Nephron progenitor cell (in vitro differentiated cells): ENCODE measurements at places on chromosomes 3 and 15.

DNA sequence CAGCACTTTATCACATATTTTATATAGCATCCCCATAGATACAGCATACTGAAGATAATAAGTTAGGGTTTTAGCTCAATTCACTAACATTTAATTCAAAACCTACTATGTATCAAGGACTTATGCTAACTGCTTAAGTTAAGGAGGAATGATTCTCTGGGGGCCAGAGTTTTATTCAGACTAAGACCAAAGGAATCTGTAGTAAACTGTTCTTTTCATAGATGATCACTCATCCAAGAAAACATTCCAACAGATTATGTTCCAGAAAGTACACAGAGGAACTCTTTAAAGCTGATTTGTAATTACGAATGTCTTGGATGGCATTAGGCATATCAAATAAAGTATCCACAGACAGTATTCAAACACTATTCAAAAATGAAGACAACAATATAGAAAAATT lies 226.4 kb downstream of the SCAPER start:
- DNase-seq: no peak

DNA sequence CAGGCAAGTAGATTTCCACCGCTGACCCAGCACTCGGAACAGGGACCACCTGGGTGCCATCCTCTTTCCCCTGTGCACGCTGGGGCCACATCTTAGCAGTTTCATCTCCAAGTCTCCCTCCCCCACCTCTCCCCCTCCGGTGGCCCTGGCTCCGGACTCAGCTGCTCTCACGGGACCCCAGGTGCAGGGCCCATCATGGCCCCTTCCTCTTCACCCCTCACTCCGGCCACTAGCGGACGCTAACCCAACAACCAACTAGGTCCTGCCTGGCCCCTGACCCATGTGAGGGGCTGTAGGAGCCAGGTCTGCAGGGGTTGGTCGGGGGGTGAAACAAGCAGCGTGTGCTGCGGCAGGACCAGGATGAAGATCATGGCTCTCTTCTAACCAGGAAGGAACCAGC lies 31.3 kb upstream of the IQSEC1 start:
- DNase-seq: no peak

DNA sequence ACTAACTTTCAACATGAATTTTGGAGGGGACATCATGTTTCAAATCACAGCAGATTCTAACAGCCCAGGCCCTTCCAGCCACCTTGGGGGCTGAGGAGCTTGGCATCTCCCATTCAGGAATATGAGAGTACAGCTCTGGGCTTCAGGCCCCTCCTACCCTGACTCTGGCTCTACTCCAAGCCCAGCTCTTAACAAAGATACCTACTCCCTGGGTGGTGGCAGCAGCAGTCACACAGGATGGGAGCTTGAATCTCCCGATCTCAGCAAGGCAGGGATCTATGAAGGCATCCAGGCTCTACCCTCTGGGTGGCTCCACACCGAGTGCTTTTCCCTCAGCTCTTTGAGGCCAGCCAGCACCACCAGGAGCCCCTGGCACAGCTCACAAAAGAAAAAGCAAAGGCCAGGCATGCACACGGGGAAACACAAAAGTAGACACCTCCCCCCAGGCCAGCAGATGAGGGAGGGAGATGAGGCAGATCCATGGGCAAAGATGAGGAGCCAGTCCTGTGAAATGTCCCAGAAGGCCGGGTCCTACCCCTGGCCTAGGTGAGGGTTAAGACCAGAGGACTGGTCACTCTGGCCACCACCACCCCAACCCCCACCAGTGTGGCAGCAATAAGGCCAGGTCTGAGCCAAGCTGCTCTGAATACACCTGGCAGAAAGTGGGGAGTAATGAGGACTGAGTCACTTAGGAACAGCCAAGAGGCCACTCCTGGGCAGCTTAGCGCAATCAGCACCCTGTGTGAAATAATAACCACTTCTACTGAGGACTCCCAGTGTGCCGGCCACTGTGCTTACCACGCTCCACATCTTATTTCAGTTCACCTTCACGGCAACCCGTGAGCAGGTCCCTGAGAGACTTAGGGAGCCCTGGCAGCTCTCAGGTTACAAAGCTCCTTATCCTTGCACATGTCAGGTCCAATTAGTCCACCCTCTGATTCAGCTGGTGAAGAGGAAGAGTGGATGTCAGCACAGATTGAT lies 24.3 kb downstream of the PLA2G4F start:
- no peak for DNase-seq

GRCh38 chr15:89075846-89076245 lies 12.4 kb upstream of the ABHD2 start:
- DNase-seq: no peak

- DNase-seq: no peak
Observed at GRCh38 chr15:72220687-72221086, 10.3 kb downstream of the PKM start.

- no peak for DNase-seq
Observed at GRCh38 chr3:9169956-9170850, 79.2 kb downstream of the SRGAP3 start.

- DNase-seq: peak; percentile 31
Observed at GRCh38 chr15:70014860-70015490, 82.7 kb downstream of the TLE3 start.

DNA sequence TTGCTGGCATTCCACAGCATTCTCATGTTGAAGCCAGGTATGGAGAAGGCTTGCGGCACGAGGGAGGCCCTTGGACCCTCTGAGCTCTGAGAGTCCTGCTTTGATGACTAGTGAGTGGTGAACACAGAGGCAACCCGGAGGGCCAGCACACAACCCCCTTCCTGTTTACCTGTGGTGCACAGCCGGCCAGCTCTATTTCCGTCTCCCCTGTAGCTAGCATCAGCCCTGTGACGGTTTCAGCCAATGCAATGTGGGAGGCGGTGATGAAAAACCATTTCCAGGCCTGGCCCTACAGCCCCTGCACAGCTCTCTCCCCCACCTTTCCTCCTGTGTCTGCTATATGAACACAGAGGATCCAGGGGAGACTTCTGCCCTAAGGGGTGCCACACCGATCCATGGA lies 76.8 kb upstream of the KLHL25 start:
- DNase-seq: no peak

DNA sequence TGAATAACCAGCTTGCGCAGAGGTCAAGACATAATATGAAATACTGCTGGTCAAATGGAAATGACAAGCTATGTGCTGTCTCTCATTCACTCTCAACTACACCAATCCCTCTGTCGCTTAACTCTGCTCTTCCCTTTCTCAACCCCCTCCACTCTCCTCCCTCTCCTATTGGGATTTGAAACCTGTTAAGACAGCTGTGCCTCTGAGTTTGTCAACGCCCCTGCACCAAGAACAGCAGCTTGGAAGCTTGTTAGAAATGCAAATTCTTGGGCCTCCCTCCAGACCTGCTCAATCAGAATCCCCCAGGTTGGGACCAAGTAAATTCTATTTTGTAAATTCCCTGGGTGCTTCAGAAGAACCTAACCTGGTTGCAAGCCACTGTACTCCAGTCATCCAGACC lies 149.7 kb upstream of the ATP2B2 start:
- DNase-seq: no peak

DNA sequence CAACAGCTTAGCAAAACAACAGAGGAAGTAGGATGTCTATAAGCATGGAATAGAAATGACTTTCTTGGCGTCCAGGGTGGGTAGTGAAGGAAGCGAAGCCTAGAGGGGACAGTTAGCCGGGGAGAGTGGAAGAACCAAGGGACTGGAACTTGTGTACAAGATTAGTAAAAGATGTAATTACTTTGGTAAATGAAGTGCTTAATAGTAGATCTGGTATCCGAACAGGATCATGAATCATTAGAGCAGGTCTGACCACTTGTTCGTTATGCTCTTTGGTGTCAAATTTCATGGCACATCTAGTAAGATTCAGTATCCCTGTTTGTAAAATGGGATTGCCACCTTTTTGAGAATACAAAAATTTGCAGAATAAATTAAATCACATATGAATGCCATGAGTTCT lies 112.5 kb upstream of the MLF1 start:
- DNase-seq: no peak

DNA sequence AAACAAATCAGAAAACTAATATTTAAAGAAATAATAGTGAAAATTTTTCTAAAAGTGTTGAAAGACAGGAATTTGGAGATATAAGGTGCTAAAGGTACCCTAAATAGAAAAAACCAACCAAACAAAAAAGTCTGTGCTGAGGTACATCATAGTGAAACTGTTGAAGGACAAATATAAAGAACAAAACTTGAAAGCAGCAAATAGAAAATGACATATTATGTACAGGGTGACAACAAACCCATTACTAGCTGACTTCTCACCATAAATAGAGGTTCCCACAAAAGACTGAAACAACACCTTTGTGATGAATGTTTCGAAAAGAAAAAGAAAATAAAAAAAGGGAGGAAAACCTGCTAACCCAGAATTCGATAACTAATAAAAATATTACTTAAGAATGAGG lies 502.5 kb upstream of the NECTIN3 start:
- DNase-seq: no peak

GRCh38 chr3:188092648-188093047 lies 61.3 kb upstream of the LPP start:
- no peak for DNase-seq

GRCh38 chr3:100810671-100811070 lies 101.4 kb downstream of the TFG start:
- no peak for DNase-seq

DNA sequence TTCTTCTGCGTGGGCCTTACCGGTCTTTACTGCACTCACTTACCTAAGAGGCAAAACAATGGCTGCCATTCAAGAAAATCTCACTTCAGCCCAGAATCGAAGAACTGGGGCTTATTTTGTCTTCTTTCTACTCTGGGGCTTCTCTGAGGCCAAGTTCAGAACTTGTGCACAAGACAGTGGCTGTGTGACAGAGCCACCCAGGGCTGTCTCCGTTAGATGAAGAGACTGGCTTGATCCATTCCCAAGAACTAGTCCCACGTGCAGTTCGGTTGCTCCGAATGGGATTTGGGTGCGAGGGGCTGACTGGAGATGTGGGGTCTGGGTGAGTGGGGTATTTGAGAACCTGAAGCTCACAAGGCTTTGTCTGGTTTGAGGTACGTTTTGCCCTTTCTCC lies 795 bp upstream of the TCF12 start:
- DNase-seq: no peak

GRCh38 chr3:171379281-171379680 lies 80.9 kb downstream of the TNIK start:
- no peak for DNase-seq

GRCh38 chr3:39178553-39178952 lies 13.8 kb downstream of the XIRP1 start:
- DNase-seq: no peak

GRCh38 chr15:86624261-86625036 lies 544.8 kb downstream of the AGBL1 start:
- peak; percentile 53 for DNase-seq

DNA sequence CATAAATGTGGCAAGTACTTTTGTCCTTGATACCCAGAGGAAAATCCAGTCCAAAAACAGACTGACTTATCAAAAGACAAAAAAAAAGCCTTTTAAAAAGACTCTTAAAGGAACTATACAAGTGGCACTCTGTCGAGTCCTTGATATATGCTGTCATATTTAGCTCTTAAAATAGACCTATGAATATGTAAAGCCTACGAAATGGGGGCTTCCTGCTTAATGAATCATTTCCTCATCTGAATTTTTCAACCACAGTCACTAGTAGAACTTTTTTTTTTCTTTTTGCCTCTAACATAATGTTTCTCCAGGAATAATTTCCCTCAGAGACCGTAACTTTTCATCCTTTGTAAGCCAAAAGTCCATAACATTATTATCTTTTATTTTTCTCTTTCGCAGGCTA lies 95.8 kb downstream of the P3H2 start:
- no peak for DNase-seq

GRCh38 chr3:146640361-146640760 lies 35.2 kb upstream of the PLSCR5 start:
- DNase-seq: no peak

DNA sequence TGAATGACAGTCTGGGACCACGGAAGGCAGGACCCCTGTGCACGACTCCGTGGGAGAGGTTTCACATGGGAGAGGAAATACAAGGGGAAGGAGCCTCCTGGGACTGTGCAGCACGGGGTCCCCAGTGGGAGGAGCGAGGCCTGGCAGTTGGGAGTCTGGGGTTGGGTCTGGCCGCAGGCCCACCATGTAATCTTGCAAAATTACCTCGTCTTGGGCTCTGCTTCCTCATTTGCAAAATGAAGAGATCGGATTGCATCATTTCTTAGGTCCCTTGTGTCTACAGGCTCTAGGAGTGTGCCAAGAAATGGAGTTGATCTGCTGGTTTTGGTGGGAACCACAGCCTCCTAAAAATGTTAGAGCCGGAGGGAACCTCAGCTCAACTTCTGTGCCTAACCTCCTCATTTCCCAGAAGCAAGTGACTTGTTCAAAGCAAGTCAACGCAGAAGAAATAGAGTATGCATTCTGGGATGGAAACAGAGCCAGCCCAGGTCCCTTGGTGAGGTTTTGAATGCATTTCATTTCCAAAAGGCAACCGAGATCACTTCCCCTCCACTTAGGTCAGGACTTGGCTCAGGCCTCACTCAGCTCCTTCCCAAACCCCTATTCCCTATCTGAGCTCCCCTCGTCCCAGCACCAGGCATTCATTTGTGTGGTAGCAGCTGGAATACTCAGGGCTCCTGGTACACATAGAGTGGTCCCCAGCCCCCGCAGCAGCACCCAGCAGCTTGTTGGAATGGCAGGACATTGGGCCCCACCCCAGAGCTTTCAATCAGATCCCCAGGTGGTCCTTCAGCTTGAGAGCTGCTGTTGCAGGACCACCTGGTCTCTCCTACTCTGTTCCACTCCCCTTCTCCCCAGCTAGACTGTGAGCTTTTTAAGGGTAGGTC lies 267.7 kb downstream of the XXYLT1 start:
- no peak for DNase-seq

DNA sequence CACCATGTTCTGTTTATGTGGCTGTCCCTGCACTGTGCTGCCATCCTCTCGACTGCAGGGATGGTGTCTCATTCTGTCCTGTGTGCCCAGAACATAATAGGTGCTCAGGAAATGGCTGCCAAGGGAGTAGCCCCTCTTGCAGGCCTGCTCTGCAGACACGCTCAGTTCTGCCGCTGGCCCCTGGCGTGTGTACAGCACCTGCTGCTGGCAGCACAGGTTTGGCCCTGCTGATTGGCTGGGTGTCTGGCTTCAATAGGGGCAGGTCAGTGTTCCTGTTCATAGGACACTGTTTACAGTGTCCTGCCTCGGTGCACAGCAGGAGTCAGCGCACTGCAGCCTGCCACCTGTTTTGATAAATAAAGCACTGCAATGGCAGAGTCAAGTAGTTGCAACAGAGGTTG lies 146.9 kb downstream of the DNAJB8 start:
- no peak for DNase-seq

DNA sequence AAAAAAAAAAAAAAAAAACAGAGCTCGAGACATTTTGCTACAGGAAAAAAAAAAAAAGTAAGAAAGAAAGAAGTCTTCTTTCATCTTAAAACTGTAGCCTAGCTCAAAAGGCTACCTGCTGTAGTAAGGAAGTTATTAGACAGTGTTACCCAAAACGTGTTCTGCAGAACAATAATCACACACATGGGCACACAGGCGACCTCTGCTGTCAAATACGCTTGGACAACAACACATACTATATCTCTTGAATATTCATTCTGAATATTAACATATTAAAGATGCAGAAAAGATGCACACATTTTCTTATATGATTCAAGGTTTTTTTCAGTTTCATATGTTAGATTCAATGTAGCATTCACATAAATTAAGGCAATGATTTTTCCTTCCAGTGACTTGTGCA lies 215.8 kb downstream of the ROBO1 start:
- no peak for DNase-seq
